Spinal cord (tissue), 10 donors: ENCODE measurements at places on chromosomes 1 and 21. TPM values are rescaled to one million over a fixed set of nuclear protein-coding genes. Genes with fewer than 3 reads are reported as not detected.

- H3K4me1 ChIP-seq, result no peaks in the 10 kb centered on the region
- no peak overlapping the region for H3K27ac ChIP-seq
These were observed 23.2 kb upstream of the H6PD start for GRCh38 chr1:9211291-9211811.

HCN3 gene
- total RNA-seq, result 6.1 TPM

S100A5 gene
- not detected for total RNA-seq

DNA sequence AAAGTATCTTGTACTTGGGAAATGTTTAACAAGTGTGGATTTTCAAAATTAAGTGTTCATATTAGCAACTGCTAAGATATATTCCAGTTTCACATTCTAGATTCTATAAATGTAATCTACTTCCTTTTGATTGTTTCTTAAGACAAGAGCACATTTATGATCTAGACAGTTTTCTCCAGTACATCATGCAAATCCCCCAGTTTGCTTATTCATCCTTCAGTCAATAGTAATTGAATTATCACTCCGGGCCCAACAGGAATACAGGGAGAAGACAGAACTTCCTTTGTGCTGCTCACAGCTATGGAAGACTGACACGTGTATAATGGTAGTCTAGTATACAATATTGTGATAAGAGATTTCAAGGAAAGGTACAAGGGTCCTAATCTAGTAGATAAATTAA lies 14.5 kb downstream of the PLA2G4A start:
- no peak for DNase-seq
- no peaks in the 10 kb centered on the region for H3K4me1 ChIP-seq
- no peak overlapping the region for H3K4me3 ChIP-seq
- H3K36me3 ChIP-seq, result no peaks in the 10 kb centered on the region
- H3K27me3 ChIP-seq, result no peaks in the 10 kb centered on the region

DNA sequence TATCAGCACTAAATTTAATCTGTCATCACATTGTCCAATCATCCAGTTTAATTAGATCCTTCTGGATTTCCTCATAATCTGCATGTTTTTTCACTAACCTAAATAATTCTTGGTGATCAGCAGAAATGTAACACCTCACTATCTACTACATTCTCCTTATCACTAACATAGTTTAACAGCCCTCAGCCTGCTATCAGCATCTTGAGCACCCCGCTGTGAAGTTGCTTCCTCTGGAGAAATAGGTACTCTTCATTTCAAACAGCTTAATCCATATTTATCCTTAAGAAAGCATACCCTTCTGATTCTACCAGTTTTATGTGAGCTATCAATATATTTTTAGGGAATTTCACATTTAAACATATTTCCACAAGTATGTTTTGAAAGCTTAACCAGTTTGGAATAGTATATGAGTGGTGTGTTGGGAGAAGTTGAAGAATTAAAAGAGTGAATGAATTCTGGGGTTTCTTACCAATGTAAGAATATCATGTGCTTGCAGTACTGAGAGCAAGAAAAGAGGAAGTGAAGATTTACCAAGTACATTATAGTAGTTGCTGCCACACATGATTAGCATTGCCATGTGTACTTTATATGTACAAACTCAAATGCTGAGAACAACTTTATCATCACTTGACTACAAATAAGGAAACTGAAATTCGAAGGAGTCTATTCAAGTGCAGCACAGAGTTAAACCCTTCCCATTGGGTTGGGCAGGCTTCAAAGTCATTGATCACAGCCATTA lies 771.1 kb upstream of the ADGRL4 start:
- no peaks in the 10 kb centered on the region for H3K4me1 ChIP-seq
- no peak overlapping the region for H3K27ac ChIP-seq
- no peak for DNase-seq
- H3K36me3 ChIP-seq, result no peaks in the 10 kb centered on the region
- no peaks in the 10 kb centered on the region for H3K27me3 ChIP-seq
